NCI-H774 (cell line): ENCODE measurements at places on chromosomes 11 and 22.
A peak's percentile ranks its signal among the peaks of the same experiment; 100 is the strongest.

DNA sequence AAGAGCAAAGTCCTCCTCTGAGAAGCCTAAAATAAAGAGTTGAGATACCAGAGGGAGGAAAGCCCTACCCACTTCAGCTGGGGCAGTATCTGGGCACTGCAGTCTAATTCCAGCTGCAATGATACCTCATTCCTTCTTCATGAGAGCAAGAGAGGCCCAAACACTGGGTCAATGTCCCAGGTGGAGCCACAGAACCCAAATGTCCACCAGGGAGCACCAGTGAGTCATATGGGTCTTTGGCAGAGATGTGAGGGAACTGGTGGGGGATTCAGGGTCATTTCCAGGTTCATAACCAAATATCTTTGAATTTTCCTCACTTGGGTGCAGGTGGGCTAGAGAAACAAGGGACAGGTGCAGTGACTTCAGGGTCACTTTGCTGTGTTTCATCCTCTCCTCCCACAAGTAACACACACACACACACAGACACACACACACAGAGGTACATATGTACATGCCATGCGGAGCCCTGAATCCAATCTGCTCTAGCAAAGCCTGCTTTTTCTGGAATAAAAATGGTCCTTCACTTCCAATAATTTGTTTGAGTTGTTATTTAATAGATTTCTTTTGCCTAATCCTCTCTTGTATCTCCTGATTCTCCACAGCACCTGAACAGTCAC is 585.4 kb downstream of the SOX6 start:
- DNase-seq: peak; percentile 17

DNA sequence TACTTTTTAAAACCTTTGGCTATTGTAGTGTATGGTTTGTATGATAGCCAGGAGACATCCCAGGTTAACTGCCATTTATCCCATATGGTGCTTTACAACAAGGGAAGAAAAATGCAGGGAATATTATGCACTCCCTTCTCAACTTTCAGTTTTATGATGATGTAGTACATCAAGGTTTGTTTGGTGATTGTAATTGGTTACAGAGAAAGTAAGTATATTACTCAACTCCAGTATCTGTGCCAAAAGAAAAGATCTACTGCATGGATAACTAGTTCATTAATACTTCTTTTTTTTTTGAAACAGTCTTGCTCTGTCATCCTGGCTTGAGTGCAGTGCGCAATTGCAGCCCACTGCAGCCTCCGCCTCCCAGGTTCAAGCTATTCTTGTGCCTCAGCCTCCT is 65.3 kb downstream of the BCL2L13 start:
- DNase-seq: no peak

DNA sequence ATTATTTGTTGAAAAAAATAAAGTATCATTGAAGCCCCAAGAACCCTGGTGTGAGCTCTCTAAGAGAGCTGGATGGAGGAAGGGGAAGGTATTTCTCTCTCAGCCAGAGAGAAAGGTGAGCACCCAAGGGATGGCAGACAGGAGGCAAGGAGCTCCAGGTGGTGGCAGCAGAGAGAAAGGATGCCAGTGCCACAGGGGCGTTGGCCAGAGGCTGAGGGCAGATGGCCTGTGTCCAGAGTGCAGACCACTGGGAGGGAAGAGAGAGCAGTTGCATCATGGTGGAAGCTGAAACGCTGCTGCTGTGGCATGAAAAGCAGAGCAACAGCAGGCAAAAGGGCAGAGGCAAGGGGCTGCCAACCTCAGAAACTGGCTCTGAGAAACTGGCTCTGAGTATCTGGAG is 8.5 kb downstream of the SPON1 start:
- DNase-seq: peak; percentile 14

GRCh38 chr22:29727131-29727523 is 7.3 kb downstream of the CABP7 start:
- no peak for DNase-seq

- DNase-seq: no peak
Observed at GRCh38 chr11:27381238-27381666, 18.2 kb upstream of the CCDC34 start.

- no peak for DNase-seq
Observed at GRCh38 chr11:91264481-91264880, 960.1 kb upstream of the FAT3 start.

- DNase-seq: no peak
Observed at GRCh38 chr11:19658344-19658743, 54.3 kb upstream of the NAV2 start.
